ENCODE measurements at places on chromosomes 12 and 14.

GRCh38 chr12:6145564-6145963, 21.1 kb upstream of the VWF start:
- DNase-seq: no peak

DNA sequence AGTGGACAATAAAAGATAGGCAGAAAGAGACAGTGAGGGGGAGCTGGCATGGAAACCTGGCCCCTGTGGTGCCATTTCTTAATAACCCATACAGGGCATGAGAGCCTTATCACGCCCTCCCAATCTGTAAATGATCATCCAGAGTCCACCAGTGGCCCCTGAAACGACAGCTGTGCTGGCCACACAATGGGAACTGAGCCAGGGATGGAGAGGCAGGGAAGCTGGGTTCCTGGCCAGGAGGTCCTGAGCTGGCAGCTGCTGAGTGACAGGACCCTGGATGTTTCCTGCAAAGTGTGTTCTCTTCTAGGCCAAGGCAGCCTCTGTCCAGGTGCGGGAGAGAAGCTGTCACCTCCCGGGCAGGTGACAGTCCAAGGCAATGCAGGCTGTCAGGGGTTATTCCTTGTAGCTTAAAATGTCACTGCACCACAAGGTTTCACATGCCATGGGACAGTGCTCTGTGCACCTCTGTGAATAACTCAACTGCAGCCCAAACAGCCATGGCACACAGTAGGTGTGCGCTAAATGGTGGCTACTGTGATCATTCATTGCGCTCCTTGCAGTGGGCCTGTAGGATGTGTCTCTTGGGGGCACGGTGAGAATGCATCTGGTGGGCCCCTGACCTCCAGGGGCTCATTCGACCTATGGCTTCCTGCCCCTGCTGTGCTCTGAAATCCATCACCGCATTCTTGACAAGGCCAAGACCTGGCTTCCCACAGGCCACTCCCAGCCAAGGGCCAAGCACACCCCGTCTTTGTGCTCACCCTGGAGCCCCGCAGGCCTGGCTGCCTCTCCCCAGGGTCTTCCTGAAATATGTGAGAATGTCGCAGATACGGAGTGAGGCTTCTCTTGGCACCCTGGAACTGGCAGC, 46.3 kb upstream of the BCL11B start:
- DNase-seq: no peak

DNA sequence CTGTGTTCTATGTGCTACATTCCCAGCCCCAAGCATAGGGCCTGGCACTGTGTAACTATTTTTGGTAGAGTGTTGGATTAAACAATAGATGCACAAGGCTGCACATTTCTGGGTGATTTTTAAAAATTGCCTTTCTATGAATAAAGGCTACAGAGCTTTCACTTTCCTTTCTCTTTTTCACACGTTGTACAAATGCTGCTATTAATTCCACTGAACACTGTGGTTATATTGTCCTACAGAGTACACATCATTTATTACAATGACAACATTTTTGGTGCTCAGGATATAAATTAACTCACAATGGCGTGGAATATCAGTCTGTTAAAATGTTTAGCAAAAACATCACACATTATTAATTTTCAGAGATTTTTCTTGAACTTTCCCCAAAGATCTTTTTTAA, 3.6 kb upstream of the EML1 start:
- DNase-seq: no peak

- peak; percentile 96 for DNase-seq
These were observed 2.0 kb upstream of the KRT75 start for GRCh38 chr12:52436000-52436827.

DNA sequence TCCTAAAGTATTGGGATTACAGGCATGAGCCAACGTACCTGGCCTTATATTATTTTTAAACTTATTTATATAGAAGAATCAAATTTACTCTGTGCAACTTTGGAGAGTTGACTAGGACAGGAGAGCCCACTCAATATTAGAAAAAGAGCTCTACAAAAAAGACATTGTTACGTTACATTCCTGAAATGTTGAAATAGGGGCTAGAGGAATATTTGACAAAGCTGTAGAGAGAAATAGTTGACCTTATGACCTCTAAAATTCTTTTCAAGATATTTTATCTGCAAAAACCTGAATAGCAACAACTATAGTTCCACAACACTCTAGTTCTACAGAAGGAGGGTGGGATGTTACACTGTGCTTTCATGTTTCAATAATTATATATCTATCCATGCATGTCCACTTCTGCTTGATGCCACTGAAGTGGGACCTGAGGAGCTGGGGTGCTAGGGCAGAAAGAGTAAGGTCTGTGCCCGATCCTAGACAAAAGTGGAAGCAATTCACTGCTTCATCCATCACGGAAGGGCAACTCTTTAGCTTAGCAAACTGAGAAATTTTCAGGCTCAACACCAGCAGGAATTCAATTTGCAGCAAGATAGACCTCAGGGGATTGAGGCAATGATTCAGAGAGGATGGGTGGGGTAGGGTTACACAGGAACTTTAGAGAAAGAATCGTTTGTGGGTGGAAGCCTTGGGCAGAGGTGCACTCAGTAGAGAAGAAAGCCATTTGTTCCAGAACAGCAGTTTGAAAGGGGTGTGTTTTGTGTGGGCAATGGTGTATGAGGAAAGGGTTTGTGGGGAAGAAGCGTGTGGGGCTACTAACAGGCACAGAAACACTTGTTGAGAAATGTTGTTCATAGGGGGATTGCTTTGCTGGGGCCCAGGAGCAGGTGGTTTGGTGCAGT, 16.0 kb upstream of the RNASE10 start:
- peak; percentile 32 for DNase-seq

DNA sequence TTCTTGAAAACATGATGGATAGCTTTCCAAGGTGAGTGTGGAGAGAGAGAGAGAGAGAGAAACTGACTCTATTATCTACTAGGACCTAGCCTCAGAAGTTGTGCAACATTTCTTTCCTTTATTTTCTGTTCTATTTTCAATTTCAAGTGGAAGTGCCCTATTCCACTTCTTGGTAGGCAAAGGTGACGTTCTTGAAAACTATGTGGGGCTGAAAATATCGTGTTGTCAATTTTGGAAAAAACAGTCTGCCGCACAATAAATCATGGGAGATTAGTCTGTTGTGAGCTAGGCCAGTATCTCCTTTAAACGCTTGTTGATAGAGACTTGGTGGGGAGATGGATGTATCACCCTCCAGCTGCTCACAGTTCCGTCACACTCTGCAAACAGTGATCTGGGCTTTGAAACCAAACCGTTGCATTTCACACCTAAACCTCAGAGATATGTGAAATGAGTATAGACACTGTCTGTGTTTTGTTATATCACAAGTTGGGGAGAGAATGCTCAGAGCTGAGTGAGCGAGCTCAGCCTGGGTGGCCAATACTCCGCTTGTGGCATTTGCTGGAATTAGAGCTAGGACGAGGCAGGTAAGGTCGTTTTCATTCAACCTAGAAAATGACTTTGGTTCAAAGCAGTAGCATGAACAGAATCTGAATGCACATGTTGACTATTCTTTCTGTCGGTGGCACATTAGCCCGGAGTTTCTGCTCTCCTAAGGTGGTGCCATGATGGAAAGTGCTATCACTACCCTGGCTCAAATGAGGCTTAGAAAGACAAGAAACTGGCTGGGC, 75.1 kb upstream of the ST8SIA1 start:
- DNase-seq: peak; percentile 11

- DNase-seq: no peak
These were observed 22.4 kb downstream of the BRI3BP start for GRCh38 chr12:125015680-125016310.

DNA sequence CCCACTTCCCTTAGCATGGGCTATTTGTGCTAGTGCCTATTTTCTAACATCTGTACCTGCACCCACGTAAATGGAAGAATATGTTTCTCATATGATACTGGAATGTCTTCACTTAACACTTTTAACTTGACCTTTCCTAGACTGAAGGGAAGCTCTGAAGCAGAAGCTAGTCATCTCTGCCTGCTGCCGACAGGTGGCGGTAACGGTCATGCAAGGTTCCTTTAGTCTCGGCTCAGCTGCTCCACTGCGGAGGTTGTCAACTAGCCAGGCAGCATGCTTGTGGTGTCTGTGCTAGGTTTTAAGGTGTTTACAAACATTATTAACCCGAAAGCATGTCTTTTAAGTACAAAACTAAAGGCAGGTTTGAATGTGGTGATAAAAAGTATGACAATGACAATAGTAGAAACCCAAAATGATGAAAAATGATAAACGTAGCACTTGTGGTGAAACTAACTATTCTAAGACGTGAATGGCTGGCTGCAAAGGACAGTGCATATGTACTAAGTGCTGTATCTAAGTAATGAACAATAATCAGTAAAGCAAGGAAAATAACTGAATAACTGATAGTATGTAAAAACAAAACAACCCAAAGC, 117.2 kb downstream of the GRIN2B start:
- DNase-seq: peak; percentile 27

- DNase-seq: no peak
These were observed 5.3 kb upstream of the TBX5 start for GRCh38 chr12:114411071-114411837.

GRCh38 chr14:96176811-96177211, 27.8 kb upstream of the BDKRB2 start:
- peak; percentile 71 for DNase-seq

Measured in amniotic epithelial cell (primary cell).